Stimulated activated CD8-positive, alpha-beta memory T cell treated with anti-CD3 and anti-CD28 coated beads, Interleukin-15, amount 100 ng/mL, for 48 hours (primary cell): ENCODE measurements at places on chromosomes 2 and 18.

DNA sequence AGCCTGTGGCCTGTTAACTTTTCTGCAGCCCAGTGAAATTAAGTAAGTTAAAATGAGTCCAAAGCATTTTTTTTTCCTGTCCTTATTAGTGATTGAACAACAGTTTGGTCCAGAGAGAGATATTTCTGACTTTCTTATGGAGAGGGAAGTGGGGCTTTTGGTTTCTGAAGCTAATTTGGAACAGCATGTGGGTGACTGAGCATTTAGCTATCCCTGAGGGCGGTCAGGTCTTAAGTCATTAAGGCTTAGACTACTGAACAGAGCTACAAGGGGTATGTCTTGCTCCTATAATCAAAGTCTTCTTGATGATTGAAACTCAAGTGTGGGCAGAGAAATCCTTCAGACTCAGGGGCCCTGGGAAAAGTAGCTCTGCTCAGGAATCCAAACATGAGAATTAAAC lies 14.0 kb downstream of the ARHGAP25 start:
- DNase-seq = no peak

GRCh38 chr2:237876061-237876526 lies 16.7 kb downstream of the RAMP1 start:
- no peak for DNase-seq

- no peak for DNase-seq
Measured at GRCh38 chr2:18406219-18406618, 154.2 kb downstream of the RDH14 start.

DNA sequence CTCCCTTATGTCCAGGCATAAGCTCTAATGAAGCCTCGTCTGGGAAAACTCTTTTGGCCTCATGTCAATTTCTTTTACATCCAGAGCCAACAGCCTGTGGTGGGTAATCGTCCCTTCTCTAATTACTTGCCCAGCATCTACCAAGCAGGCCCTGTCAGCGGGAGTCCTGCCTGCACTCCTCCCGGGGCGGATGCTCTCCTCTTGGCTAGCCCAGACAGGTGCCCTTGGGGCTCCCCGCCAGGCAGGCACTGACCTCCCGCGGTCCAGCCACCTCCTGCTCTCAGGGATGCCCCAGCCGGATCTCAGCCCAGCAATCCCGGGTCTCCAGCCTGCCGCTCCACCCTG lies 74.2 kb downstream of the NCAPH start:
- DNase-seq = no peak

DNA sequence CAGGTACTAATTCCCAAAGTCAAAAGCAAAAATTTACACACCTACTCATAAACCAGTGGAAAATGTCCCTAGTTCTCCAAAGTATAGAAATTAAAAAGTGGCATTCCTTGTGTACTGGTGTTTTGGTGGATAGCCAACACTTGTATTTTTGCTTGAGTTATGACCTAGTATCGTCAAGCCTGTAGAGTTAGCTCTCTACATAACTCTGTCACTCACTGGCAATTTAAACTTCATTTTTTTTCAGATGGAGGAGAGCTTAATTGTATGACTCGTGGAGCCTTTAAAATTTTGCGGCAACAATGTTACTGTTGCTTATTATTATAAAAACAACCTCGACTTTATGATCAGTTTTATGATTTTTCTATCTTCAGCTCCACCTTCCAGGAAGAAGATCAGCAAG lies 58.7 kb downstream of the ITGB6 start:
- DNase-seq = no peak

DNA sequence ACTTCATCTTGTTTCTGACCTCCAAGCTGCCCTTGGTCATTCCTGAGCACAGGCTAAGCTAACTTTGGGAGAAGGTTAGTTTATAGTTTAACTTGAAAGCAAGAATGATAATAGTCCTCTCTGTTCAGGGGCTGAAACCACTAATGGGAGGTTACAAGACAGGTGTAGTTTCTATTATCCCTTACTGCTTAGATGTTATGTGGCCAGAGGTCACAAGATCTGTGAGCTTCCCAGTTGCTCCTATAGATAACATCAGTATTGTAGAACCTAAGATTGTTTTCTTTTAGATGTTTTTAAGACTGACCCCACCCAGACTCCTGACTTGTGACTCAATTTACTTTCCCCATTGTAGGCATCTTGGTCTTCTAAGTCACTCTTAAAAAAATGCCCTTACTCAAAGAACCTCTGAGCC lies 94.8 kb upstream of the LPIN2 start:
- DNase-seq = no peak

DNA sequence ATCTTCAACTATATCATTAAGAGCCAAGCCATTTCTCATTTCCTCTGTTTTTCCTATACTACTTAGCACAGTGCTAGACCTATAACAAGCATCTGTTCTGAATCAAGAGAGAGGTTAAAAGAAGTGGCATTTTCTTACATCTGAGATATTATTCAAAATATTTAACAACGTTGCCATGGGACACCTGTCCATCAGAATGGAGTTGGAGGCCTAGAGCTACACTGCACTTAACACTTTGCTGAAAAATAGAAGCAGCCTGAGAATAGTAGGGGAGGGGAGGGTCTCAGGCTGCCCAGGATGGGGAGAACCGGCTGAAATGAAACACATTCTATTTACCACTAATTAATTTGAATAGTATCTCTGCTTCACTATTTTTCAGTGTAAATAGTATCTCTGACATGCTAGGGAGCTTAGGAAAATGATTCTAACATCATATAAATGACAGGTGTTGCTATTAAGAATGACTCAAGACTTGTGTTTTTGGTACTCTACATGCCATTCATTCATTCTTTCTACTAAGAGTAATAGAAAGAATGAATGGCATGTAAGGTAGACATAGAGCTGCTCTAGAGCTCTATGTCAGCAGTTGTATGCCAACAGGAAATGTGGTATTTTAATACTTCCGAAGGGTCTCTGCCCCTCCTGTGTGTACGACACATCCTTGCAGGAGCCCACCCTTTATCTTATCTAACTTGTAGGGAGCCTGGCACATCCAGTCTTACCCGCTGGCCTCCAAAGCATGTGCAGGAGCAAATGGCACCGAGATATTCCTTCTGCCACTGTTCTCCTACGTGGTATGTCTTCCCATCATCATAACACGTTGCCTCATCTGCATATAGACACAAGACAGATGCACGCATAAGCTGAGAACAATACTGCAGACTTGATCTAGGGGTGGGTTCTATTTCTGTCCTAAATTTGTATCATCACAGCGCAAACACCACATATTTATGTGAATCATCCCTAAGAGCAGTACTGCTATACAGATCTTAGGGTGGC lies 52.6 kb downstream of the ATIC start:
- DNase-seq = no peak

DNA sequence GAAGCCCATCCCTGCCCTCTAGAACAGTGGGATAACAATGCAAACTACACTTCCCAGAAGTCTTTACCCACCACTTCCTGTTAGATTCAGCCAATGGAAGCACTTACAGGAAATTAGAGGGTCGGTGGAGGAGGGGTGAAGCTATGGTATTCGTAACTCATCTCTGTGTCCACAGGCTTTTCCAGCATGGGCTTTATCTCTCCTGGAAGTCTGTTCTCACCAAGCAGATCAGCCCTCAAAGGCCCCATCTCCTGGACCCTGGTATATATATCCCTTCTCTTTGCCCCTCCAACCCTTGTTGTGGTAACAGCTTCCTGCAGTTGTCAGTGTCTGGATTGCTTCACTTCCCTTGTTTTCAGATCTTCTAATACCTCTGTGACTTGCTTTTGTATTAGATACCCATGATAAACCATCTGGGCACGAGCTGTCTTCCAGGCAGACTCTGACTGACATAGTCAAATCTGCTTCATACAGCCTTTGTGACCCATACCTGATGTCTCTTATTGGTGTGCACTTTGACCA lies 475.0 kb upstream of the POU3F3 start:
- DNase-seq = no peak

DNA sequence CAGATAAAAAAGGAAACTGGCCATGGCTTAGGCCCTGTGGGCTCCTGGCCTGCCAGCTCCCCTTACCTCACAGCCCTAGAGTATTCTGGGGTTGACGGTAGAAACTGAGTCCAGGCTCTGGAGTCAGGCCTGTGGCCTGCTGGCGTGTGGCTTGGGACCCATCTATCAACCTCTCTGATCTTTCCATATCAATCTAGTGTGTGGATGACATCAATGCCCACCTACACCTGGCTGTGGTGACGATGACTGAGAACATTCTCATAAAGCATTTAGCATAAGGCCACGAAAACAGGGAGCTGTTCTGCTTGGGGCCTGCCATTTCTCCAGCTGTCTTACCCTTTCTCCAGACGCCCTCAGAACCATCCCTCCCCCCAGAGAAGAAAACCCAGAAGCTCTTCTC lies 17.9 kb downstream of the PCARE start:
- DNase-seq = no peak

GRCh38 chr2:238101891-238102841 lies 2.0 kb downstream of the ESPNL start:
- no peak for DNase-seq

DNA sequence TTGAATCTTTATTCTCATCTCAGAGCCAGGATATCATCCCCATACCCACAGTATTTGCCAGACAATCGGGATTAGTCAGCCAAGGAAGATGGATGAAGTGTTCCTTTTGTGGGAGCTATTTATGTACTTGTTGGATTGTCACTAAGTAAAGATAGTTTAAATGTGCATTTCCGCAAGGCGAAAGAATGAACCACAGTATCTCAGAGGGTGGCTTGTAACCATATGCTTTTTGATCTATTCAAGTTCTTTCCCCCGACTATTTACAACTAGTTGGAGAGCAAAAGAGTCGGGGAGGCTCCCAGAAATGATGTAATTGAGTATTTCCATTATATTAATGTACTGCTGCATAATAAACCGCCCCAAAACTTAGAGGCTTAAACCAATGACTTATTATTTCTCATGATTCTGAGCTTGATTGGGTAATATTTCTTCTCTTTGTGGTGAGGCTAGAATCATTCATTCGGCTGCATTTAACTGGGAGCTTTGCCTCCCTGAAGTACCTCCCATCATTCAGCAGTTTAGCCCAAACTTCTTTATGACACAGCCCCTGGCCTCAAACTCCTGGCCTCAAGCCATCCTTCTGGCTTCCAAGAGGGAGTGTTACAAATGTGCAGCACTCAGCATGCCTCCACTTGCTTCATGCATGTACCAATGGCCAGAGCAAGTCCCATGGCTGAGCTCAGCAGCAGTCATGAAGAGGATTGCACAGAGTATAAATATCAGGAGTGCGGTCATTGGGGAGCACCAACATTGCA lies 423.7 kb downstream of the METTL4 start:
- DNase-seq = no peak

- no peak for DNase-seq
Measured at GRCh38 chr2:227849906-227850305, 21.5 kb upstream of the DAW1 start.

DNA sequence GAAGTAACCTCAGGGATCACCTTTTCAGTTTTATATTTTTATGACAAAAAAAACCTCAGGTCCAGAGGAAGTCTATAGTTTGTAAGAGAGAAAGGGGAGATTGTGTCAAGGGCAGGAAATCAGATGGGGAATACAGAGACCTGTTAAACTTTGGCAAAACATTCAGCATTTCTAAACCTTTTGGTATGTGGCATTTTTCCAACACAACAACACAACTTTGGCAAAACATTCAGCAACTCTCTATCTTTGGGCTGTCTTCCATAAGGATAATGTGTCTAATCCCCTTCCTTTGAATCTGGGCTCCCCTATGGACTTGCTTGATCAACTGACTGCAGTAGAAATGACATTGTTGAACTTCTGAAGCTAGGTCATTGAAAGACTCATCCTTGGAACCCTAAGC lies 220.6 kb upstream of the CCDC68 start:
- no peak for DNase-seq

- no peak for DNase-seq
Measured at GRCh38 chr2:130744287-130745117, 10.8 kb upstream of the AMER3 start.

DNA sequence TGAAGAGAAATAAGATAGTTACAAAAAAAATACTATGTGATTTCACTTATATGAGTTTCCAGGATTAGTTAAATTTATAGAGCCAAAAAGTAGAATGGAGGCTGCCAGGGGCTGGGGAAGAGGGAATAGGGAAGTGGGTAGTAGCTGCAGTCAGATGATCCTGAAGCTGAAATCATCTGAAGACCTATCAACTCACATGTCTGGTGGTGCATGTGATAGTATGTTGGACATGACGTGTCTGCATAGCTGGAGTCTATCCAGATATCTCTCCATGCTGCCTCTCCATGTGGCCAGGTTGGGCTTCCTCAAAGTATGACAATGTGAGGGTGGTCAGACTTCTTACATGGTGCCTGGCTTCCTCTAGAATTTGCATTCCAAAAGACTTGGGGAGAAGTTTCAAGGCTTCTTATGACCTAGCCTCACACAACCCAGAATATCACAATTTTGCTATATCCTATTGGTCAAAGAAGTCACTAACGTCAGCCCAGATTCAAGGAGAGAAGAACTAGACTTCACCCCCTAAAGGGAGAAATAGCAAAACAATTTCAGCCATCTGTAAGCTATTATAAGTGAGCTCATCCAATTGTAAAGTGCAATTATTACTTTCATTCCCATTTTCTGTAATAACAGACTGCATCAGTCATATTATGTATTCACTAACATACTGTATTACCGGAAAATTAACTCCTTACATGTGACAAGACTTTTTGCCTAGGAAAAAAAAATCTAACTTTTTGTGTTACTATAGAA lies 14.0 kb upstream of the ZNF396 start:
- no peak for DNase-seq

DNA sequence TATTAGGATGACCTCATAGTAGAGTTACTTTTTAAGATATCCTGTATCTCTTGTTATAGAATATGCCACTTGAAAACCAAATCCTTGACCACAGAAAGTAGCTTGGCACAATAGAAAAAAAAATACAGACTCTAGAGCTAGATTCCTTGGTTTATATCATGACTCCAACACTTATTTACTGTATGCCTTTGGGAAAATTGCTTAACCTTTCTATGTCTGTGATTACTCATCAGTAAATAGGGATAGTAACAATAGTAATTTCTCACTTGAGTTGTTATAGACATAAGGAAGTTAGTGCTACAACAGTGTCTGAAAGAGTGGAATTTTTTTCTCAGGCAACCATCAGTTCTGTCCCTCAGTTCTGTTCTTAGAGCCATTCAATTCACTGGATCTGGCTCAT lies 193.8 kb downstream of the GULP1 start:
- no peak for DNase-seq

GRCh38 chr18:26545335-26546123 lies 2.8 kb downstream of the KCTD1 start:
- no peak for DNase-seq

GRCh38 chr2:188459061-188459460 lies 167.4 kb downstream of the GULP1 start:
- no peak for DNase-seq

DNA sequence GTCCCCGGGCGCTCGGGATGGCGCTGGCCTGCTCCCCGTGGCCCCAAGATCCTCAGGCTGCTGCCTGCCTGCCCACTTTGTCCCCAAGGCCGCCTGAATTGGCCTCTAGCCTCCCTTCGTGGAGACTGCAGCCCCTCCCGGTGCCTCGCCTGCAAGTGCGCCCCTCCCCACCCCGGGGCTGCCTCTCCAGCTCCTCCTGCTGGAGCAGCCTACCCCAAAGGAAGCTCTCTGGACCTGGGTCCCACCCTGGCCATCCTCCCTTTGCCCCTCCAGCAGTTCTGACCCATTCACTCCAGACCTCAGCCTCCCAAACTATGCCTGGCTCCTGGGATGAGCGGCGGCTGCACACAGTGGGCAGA lies 6.2 kb downstream of the ESPNL start:
- no peak for DNase-seq

GRCh38 chr18:21300908-21301200 lies 58.8 kb downstream of the GREB1L start:
- no peak for DNase-seq

GRCh38 chr2:159711562-159712142 lies 654 bp upstream of the MARCHF7 start:
- DNase-seq = no peak

- DNase-seq = no peak
Measured at GRCh38 chr2:45242161-45242741, 233.0 kb upstream of the SIX2 start.
